ENCODE measurements at places on chromosomes 16 and 17.

DNA sequence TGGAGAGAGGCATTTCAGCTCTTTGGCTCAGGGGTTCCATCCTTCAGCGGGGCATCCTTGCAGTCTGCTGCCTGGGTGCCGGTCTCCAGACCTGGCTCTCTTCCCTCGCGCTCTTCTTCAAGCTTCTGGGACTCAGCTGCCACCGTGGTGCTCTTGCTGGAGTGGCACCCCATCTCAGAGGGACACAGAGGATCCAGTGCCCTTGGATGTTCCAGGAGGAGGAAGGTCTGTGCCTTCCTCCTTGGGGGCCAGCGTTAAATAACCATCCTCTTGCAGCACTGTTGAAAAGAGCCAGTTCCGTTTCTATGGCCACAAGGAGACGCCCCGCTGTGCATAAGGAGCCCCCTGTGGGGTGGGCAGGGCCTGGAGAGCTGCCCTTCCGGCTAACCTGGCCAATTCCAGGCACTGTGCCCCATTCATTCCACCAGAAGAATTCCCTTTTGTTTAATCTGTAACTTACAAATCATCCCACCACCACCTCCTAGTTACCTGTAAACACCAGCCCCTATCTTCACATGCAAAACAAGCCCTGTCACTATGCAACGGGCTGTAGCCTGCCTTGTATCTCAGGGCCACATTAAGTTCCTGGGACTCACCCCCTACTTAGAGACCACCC is 8.6 kb downstream of the CHD9NB start:
- no peaks in the 10 kb centered on the region for H3K36me3 ChIP-seq
- no peak overlapping the region for H3K4me3 ChIP-seq
- no peak overlapping the region for H3K27ac ChIP-seq
- DNase-seq = no peak
- no peaks in the 10 kb centered on the region for H3K4me1 ChIP-seq
- peaks cover 2% of the 10 kb centered on the region for H3K27me3 ChIP-seq

GRCh38 chr17:79850571-79851460 is 11.6 kb upstream of the CBX4 start:
- no peak for DNase-seq
- H3K4me1 ChIP-seq = peaks cover 8% of the 10 kb centered on the region
- no peaks in the 10 kb centered on the region for H3K36me3 ChIP-seq
- no peak overlapping the region for H3K27ac ChIP-seq
- H3K27me3 ChIP-seq = peaks cover 25% of the 10 kb centered on the region

- H3K4me3 ChIP-seq = no peak overlapping the region
- DNase-seq = no peak
- peaks cover 8% of the 10 kb centered on the region for H3K27me3 ChIP-seq
- H3K27ac ChIP-seq = no peak overlapping the region
- peaks cover 6% of the 10 kb centered on the region for H3K4me1 ChIP-seq
Observed at GRCh38 chr17:13035420-13035819, 17.6 kb upstream of the ELAC2 start.

GRCh38 chr17:2692781-2693135 is 18.8 kb downstream of the CLUH start:
- H3K27me3 ChIP-seq = no peaks in the 10 kb centered on the region
- DNase-seq = no peak
- H3K36me3 ChIP-seq = peaks cover 12% of the 10 kb centered on the region
- H3K4me1 ChIP-seq = peaks cover 13% of the 10 kb centered on the region
- no peak overlapping the region for H3K4me3 ChIP-seq

- DNase-seq = no peak
- H3K4me1 ChIP-seq = no peaks in the 10 kb centered on the region
- H3K36me3 ChIP-seq = no peaks in the 10 kb centered on the region
- no peak overlapping the region for H3K27ac ChIP-seq
Observed at GRCh38 chr16:4213737-4214136, 28.1 kb downstream of the SRL start.

GRCh38 chr16:46907061-46907774 is 23.1 kb downstream of the GPT2 start:
- no peak overlapping the region for H3K4me3 ChIP-seq
- H3K27me3 ChIP-seq = no peaks in the 10 kb centered on the region
- no peak for DNase-seq
- H3K4me1 ChIP-seq = peaks cover 15% of the 10 kb centered on the region
- no peaks in the 10 kb centered on the region for H3K36me3 ChIP-seq

DNA sequence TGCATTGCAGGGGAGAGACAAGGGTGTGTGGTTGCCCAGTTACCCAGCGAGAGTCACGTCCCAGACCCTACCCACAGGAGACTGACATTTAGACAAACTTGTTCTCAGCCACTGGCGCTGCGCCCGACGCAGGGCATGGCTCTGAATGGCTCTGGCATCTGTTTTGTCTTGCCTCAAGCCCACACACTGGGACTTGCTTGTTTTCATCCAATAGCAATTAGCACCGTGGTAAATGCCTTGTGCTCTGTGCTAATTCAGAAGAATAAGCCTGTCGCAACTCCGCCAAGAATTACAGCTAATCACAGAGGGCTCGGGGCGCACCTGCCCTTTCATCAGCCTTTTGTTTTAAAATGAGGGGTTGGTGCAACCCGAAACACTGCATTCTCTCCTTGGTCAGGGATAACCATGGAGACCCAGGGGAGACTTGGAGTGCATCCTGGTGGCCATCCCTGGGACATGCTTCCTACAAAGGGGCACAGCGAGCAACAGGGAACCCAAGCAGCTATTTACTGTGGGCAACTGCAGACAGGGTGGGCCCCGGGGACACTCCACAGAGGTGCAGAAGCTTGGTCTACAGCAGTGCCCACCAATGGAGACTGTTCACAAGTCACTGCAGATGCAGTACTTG is 220.6 kb upstream of the ZFHX3 start:
- no peak for DNase-seq
- no peak overlapping the region for H3K27ac ChIP-seq
- no peaks in the 10 kb centered on the region for H3K4me1 ChIP-seq
- no peaks in the 10 kb centered on the region for H3K27me3 ChIP-seq
- no peak overlapping the region for H3K4me3 ChIP-seq

GRCh38 chr16:19929062-19929511 is 44.4 kb upstream of the GPRC5B start:
- no peaks in the 10 kb centered on the region for H3K27me3 ChIP-seq
- H3K36me3 ChIP-seq = no peaks in the 10 kb centered on the region
- no peaks in the 10 kb centered on the region for H3K4me1 ChIP-seq
- H3K4me3 ChIP-seq = no peak overlapping the region
- no peak for DNase-seq

Measured in activated CD4-positive, alpha-beta T cell treated with anti-CD3 and anti-CD28 coated beads, Interleukin-2, amount 10 ng/mL, durations not matched to agents 7 days and 5 days (primary cell).